ENCODE measurements at places on chromosomes 11 and 22.

DNA sequence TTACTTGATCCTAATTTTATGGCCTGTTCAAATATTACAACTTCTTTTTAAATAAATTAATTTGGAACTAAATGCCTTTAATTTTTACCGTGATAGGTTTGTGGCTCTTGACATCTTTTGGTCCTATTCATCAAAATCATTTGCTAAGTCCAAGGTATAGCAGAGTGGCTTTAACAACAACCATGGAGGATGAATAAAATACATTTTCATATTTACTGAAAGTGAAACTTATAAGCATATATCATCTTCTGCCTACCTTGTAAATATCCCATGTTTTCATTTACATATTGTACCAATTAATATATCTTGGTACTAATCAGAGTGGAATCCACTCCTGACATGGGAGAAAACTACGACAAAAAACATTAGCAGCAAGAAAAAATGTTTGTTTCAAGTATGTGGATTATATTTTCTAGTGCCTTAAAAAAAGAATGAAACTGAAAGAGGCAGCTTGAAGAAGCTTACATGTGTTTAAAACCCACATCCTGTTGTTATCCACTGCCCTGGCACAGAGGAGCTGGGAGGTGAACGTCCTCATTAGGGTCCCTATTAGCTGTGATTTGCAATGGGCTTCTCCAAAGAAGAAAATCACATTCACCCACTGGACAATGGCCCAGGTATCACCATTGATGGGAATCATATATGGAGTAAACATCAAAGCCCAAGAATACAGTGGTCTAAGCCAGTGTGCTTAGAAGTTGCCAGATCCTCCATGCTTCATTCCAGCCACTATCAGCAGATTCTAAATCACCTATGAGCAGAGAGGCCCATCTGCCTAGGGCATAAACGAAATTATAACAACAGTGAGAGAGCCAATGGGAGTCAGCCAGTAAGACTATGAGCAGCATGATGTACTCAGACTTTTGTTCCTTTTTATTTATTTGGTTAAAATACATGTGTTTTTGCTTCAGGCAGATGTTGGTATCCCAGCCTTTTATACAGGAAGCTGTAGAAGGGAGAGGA, 84.7 kb downstream of the MAML2 start:
- DNase-seq = no peak

- DNase-seq = no peak
Measured at GRCh38 chr11:58621586-58622262, 741 bp upstream of the CNTF start.

GRCh38 chr11:27875831-27876775, 175.8 kb upstream of the BDNF start:
- no peak for DNase-seq

- no peak for DNase-seq
Measured at GRCh38 chr11:29272019-29272654, 744.7 kb downstream of the KCNA4 start.

GRCh38 chr11:26541870-26542269, 30.2 kb downstream of the MUC15 start:
- no peak for DNase-seq

DNA sequence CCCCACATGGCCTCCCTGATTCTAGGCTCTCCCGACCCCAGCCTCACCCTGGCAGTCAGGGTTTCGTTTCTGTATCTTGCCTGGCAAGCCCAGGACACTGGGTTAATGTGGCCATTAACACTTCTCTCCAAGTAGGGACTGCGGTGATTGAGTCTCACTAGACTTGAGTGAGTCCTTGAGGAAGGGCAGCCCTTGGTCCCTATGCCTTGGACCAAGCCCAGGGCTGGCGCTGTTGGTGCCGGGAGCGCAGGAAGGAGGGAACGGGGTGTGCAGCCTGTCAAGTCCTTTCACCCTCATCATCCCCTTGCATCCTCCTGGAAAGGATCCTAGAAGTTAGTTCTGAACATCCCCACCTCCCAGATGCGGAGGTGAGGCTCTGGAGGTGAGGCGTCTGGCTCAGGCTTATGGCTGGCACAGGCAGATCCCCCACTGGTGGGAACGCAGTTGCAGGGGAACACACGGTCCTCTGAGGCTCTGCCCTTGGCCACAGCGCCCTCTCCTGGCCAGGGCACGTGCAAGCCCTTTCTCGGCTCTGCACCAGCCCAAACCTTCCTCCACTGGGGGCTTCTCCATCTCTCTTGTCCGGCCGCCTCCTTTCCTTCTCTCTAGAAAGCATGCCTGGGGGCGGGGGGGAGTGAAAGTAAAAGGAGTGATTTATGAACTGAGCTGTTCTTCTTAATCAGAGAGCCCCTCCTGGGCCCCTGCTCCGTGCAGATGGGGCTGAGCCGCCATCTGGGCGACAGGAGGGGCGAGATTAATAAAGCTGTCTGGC, 56.7 kb downstream of the TP53I11 start:
- DNase-seq = peak; percentile 63

GRCh38 chr11:74019860-74020259, 11.0 kb upstream of the UCP3 start:
- no peak for DNase-seq

DNA sequence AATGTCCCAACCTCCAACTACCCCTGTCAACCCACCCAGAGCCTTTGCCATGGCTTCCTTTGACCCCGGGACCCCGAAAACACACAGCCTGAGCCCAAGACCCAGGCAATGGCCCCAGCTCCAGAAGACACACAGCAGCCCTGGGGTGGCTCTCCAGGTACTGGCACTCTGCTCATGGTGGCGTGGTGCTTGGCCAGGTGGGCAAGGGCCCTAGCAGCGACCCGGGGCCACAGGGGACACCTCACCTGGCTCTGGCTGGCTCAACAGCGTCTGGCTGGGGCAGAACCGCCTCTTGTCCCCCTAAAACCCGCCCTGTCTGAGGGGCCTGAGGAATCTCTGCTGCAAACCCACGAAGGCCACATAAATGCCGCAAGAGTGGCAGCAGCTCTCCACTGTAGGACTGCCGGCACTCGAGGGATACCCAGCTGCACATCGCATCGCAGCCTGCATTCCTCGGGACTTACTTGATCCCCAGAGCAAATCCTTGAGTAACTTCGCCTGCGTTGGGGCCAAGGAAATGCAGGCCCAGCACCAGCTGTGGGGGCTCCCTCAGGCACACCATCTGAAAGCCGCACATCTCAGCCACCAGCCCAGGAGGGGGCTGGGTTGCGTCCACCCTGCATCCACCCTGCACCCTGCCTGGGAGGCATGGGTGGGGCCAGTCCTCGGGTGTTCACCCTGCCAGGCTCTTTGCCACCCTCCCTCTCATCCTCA, 23.1 kb upstream of the GNB1L start:
- no peak for DNase-seq

GRCh38 chr11:15774388-15774939, 581.9 kb downstream of the SOX6 start:
- no peak for DNase-seq

DNA sequence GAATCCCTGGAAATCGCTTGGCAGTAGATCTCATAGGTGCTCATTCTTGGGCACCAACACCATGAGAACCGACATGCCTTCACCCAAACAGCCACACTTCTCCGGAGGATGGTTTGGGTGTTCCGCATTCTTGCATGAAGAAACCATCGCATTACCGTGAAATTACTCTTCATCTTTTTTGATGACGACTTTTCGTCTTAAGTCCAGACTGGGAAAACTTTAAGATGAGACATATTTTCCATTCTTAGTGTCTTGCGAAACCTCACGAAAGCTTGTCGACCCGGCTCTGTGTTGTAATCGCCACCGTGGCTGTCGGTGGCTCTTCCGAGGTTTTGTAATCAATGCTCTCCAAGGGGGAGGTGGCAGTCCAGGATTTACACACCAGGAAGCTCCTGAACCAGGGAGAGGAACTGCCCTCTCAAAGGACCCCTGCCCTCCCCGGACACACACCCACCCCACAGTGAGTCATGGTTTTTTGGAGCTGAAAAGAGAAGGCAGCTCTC, 1.7 kb downstream of the TOM1 start:
- DNase-seq = peak; percentile 85

- DNase-seq = peak; percentile 61
Measured at GRCh38 chr22:50599816-50600455, 657 bp upstream of the MAPK8IP2 start.

DNA sequence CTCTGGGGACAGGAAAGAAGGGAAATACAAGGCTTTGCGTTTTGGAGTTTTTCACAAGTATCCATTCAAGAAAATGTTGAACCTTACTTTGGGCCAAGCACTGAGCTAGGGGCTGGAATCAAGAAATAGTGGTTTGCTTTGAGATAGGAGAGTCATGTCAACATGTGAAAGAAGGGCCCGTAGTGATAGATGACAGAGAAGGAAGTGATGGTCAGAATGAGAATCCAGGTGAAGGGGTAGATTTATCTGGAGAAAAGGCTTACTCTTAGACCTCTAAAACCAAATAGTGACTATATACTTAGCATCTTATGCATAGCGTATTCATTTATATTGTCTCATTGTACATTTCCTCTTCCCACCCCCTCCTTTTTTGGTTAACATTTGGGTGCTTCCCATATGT, 87.3 kb downstream of the GAB2 start:
- DNase-seq = no peak

DNA sequence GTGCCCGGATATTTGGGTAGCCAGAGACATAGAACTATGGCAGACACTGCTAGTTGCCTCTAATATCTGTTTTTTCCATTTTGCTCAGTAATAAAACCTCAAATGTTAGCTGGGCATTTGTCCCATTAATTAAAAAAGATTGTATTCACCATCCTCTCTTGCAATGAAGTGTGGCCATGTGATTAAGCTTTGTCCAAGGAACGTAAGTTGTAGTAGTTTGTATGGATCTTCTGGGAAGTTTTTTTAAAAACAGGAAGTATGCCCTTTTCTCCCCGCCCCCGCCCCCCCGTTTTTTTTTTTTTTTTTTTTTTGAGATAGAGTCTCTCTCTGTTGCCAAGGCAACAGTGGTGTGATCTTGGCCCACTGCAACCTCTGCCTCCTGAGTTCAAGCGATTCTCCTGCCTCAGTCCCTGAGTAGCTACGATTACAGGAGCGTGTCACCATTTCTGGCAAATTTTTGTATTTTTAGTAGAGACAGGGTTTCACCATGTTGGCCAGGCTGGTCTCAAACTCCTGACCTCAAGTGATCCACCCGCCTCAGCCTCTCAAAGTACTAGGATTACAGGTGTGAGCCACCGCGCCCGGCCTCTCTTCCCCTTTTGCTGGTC, 1.7 kb upstream of the TMEM135 start:
- no peak for DNase-seq

DNA sequence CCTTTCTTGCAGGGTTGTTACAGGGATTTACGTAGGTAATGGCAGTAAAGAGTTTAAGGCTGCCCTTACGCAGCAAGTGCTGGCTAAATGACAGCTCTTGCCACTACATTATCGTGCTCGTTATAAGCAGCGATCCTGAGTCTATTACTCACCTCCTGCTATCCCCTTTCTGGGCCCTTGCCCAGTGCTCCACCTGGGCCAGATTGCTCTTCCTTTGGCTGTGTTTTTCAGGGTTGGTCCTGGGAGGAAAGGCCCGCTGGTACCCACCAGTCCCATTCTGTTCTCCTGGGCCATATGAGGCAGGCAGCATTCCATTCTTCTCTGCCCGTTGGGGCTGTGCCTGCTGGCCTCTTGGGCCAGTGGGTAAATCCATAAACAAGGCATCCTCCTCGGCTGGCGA, 87.5 kb downstream of the C11orf58 start:
- no peak for DNase-seq

DNA sequence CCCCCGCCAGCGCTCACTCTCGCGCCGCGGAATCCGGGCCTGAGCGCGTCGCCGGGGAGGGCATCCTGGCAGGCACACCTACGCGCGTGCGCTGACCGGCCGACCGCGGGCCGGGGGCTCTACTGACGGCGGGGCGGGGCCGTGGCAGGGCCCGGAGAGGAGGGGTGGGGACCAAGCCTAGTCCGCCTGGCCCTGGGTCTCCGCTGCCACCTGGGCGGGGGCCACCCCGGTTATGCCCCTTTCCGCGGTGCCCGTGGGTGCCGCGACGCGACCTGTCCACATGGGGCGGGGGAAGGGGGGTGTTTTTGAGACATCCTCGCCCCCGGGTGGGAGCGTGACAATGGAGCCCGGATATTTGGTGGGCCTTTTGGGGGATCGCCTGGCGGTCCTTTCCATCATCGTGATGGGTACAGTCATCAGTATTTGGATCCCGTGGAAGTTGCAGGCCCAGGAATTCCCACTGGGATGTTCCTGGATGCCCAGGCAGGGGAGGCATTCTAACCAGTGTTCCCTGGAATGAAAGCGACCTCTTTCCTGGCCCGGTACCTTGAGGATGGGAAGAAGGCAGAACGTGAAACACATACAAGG, 2.2 kb downstream of the NCAM1 start:
- no peak for DNase-seq

- DNase-seq = no peak
Measured at GRCh38 chr11:102850973-102851745, 7.8 kb upstream of the MMP3 start.

DNA sequence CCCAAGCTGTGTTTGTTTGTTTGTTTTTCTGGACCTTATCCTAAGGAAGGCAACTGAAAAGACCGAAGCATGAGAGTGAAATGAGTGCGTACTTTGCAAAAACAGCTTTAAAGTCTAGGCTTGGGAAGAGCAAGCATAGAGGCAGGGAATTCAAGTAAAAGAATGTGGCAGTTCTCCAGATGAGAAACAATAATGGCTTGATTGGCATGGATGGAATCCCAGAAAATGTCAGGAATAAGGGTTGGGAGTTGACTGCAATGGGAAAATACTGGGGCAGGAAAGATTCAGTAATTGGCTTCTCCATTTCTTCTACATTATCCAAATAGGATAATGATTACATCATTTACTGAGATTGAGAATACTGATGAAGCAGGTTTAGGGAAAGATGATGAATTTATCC, 17.5 kb downstream of the SAAL1 start:
- DNase-seq = no peak

DNA sequence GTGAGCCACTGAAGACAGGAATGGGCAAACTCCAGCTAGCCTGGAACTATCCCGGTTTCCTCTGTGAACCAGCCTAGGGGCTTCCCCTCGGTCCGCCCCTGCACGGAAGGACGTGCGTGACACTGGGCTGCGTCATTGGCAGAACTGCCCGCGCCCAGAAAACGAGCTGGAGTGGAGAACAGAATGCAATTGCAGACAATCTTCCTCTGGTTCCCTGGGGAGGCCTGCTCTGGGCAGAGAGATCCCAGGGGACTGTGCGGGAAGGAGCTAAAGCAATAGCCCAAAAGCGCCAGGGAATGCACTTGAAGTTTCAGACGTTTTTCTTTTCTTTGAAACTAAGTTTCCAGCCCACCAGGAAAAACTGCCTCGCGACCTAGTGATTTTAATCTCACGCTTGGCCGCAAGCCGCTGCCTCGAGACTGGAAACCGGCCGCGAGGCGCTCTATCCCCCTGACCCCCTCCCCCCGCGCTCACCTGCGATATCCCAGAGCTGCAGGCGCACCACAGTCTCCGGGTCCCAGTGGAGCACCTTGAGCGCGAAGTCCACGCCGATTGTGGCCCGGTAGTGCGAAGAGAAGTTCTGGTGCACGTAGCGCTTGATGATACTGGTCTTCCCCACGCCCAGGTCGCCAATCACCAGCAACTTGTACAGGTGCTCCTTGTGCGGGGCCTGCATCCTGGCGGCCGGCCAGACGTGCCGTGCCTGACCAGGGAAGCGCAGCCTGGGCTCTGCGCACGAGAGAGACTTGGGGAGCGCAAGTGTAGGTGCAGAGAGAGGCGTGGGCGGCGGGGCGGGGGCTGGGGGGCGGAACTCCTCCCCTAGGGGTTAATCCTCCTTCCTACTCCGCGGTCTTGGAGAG, at the start of gene RAB38:
Gene RAB38, minus strand, starts transcription at position 735 of the 860 bp plus-strand sequence. Its CDS starts 59 bp downstream, at position 676.
- DNase-seq = peak; percentile 66

- DNase-seq = no peak
Measured at GRCh38 chr11:9461760-9462134, 935 bp downstream of the ZNF143 start.

GRCh38 chr22:24066260-24066659, 55.2 kb downstream of the CABIN1 start:
- DNase-seq = no peak

Data from right lobe of liver (tissue), 6 donors.